ENCODE measurements at places on chromosomes 2 and 18. TPM values are rescaled to one million over a fixed set of nuclear protein-coding genes. Genes with fewer than 3 reads are reported as not detected.

DNA sequence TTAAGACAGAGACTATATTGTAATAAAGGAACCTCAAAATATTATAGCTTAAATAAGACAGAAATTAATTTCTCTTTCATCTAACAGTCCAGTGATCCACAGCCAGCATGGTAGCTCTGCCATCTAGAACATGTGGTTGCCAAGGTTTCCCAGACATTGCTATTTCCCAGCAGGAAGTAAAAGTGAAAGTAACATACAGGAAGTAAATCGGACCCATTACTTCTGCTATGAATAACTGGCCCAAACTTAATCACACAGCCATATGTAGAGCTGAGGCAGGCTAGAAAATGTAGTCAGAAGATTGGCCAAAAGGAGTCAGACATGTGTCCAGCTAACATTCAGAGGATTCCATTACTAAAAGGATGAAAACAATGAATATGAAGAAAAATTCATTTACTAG, 71.0 kb downstream of the NOL4 start:
- no peak for DNase-seq

COL6A3 gene
- 270 TPM for polyA plus RNA-seq

GRCh38 chr2:224198436-224198835, 159.3 kb upstream of the SERPINE2 start:
- DNase-seq = no peak

TSGA10 gene
- 12.8 TPM for polyA plus RNA-seq

SCYGR6 gene
- polyA plus RNA-seq = not detected

RIT2 gene
- not detected for polyA plus RNA-seq

- no peak for DNase-seq
Measured at GRCh38 chr2:47207614-47208013, 52.5 kb upstream of the STPG4 start.

SLC9A2 gene
- polyA plus RNA-seq = 7.7 TPM

TCF23 gene
- 0.59 TPM for polyA plus RNA-seq

KCNJ13 gene
- 2.5 TPM for polyA plus RNA-seq

- no peak for DNase-seq
Measured at GRCh38 chr2:154343282-154343681, 355.2 kb upstream of the KCNJ3 start.

DNA sequence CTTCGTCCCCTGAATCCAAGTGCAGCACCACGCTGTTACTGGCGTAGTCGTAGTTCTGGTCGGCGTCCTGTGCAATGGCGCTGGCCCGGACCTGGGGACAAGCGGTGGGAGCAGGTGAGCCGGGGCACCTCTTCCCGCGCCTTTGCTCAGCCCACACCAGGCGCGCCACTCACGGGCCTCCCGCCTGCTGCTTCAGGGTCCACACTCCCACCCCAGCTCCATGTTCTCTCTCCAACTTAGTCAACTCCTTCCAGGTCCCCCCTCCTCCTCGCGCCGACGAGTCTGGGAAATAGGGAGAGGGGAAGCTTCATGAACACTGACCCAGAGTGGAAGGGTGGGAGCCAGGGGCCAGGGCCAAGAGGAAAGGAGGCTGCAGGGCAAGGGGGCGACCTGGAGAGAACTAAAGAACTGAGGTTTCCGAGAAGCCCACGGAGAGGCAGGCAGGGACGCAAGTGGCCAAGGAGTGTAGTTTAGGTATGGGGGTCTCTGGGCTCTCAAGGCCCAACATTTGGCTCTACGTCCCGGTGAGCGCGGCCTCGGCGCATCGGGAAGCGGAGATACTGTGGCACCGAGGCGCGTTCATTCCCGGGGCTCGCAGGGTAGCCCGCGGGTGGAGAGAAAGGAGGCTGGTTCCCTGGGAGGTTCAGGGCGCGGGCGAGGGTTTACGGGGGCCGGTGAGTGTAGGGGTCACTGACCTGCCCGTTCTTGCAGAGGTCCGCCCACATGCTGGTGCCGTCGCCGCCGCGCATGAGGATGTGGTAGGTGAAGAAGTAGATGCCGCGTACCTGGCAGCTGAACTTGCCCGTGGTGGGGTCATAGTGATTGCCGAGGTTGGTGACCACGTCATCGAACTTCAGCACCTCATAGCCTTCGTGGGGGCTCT, 1.4 kb downstream of the C1QL2 start:
- DNase-seq = no peak

GRCh38 chr2:64327510-64328414, 126.2 kb upstream of the LGALSL start:
- DNase-seq = no peak
